ENCODE measurements at places on chromosomes 3 and 15.

DNA sequence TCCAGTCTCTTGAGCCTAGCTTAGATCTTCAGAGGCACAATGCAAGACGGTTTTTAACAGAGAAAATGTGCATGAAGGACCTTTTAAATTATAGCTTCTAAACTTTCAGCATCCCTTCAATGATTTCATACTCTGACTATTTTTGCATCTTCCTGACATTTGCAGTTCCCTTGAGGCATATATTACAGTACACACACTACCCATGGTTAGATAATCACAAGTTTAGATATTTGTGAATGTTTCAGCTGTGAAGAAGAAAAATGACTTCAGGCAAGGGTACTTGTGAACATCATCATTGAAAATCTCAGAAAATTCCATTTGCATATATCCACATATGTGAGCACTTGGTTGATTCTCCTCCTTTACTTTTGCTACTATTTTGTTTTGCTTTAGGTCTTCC is 341.5 kb downstream of the ROBO2 start:
- no peak for DNase-seq

GRCh38 chr3:143977341-143978262 is 6.0 kb downstream of the DIPK2A start:
- no peak for DNase-seq

DNA sequence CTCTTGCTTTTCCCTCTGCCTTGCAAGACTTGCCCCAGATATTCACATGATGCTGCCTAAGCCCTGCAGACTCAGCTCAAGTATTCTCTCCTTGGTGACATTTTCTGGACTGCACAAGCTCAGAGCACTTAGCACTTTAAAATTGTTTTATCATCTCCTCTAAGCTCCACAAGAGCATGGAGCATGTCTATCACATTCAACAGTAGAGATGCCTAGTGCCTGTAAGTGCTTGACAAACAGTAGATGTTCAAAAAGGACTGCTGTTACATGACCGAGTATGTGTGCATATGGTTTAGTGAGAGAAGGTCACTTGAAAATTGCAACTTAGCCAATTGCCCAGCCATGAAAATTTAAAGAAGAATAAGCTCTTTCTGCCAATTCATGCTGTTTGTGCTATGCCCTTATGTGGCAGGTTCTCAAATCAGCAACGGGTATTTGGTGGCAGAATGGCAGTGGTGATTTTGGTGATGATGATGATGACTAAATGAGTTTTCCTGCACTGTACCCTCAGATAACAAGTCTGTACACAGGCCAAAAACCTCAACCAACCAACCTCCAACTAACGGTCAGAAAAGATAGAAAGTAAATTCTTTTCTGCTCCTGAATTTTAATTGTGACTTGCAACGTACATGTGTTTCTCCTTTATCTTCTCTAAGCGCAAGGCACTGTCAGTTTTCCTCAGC is 647.2 kb upstream of the UBE2E2 start:
- DNase-seq = no peak

GRCh38 chr3:157156837-157157635 is 2.9 kb downstream of the CCNL1 start:
- no peak for DNase-seq

GRCh38 chr3:72171946-72172345 is 387.0 kb upstream of the PROK2 start:
- no peak for DNase-seq

DNA sequence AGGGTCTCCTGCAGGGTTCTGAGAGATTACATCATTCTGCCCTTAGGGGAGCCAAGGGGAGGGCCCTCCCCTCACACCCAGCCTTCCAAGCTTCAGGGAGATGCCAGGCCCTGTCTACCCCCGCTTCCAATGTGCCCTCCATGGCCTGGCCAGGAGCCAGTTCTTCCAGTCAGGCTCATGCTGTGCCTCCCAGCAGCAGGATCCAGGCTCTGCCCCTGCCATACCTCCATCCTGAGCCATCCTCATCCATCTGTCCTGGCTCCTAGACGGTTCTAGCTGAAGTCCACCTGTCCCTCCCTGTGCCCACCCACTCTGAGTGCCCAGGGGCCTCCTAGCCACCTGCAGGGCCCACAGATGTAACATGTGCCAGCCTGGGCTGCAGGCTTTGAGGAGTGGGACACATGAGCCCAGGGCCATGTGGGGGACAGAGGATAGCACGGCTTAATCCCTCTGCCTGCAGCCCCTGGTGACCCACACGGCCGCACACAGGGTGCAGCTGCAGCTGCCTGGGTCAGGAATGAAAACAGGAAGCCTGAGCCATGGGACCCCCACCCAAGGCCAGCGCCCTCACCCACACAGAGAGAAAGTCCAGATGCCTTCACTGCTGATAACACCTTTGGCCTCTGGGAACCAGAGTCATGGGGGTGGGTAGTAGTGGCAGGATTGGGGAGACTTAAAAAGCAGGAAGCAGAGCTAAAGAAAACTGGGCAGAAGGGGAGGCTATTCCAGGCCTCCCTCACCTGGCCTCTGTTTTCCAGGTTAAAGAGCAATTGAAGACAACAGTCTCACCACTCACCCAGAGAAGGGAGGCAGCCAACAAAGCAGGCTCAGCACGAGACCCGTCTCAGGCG is 11.8 kb downstream of the PLCD1 start:
- no peak for DNase-seq

DNA sequence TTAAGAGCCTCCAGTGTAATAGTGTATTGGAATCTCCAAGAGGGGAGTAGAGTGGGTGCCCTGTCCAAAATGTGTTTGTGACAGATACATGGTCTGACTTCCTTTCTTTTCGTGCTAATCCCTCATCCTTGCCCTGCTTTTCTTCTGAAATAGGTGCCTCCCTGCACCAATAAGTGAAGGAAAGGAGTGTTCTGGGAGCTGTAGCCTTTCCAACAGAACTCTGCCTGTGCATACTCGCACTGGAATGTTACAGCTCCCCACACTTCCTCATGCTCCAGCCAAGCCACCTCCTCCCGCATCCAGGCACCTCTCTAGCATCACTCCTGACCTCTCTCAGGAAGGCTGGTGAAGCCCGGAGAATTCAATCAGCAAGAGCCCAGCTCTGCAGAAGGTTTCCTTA is 478.0 kb downstream of the GABRG3 start:
- no peak for DNase-seq

GRCh38 chr3:85475346-85475745 is 516.6 kb downstream of the CADM2 start:
- DNase-seq = no peak

- no peak for DNase-seq
Observed at GRCh38 chr3:191262650-191263049, 63.6 kb downstream of the OSTN start.

DNA sequence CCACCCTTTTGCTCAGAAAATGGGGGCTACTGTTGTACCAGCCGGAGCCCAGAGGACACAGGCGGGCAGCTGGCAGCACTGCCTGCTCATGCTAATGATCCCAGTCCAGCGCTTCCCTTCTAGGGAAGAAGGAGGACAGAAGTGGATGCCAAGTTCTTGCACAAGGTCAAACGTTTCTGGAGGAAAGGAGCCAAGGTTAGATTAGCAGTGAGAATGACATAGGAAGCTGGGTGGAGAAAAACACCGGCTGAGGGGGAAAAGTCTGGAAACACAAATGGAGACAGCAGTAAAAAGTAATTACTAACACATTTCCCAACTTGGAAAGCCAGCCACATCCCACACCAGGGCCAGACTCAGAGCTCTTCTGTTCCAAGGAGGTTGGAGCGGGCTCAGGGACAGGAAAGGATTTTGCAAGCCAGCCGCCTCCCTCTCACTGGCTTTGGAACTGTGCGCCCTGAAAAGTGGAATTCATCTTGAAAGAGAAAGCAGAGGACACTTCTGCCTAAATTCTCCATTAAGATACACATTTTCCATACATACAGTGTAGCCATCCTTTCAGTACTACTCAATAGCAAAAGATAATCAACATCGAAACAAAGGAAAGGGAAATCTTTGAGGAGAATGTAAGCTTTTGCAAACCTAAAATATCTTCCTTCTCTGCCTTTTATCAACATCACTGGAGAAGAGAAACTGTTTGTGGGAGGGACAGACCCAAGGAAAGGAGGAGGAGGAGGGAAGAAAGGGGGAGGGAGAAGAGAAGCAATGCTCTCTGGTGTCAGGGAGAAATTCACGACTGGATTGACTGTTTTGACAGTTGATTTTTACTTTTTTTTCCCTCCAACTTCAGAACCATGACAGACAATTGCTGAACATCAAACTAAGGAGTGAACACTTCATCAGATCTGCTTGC is 133.6 kb downstream of the CD47 start:
- DNase-seq = no peak
